LNCaP clone FGC (cell line): ENCODE measurements at places on chromosomes 6 and 20.
A peak's percentile ranks its signal among the peaks of the same experiment; 100 is the strongest.

- DNase-seq, result peak; percentile 26
These were observed 80.9 kb downstream of the DNAH8 start for GRCh38 chr6:38796006-38796405.

DNA sequence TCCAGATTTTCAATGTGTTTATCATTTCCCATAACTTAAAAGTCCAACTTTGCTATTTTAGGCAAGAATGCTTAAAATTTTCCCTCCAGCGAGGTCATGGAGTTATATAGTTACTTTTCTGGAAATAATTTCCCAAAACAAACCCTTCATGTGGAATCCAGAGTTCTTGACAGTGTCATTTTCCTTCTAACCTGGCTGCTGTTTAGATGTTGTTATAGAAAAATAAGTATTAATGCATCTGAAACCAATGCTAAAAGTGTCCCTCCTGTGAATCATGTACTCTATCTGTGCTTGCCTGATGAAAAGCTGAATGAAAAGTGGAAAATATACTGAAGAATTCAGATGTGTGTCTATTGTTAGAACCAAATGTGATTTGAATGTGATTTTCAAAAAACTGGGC lies 245.3 kb upstream of the HSF2 start:
- DNase-seq, result no peak

GRCh38 chr6:30781743-30782424 lies 37.5 kb upstream of the IER3 start:
- DNase-seq, result peak; percentile 87

GRCh38 chr20:2705931-2706645 lies 13.5 kb downstream of the EBF4 start:
- no peak for DNase-seq

DNA sequence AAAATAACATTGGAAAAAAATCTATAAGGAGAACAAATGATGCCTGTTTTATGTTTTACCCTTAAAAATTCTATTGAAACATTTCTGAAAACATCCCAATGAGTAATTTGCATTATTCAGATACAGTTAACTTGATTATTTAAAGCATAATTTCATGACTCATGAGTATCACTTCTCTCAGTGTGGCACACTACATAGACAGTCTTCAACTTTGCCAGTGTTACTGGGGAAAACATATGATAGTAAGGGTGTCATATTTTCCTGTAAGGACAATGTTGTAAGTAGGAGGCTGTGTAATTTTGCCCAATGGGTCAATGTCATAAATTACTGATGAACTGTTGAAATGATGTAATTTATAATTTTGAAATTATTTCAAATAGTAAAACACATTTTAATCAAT lies 125.5 kb downstream of the PHACTR1 start:
- DNase-seq, result no peak

DNA sequence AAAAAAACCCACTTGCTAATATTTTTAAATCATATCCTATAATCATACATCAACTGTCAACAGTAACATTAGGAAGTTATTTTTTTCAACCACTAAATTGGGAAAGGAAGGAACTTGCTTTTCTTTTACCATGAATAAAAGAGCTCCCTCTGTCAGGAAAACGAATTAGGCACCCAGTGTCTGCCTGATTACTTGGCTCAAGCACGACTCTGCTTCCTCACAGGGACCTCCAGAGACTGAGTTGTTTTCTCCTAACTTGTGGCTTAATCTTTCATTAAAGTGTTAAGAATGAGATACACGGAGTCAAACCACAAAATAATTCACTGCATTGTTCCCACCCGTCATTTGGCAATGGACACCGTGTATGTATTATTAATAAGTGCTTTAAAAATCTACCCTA lies 1405.1 kb upstream of the EYS start:
- no peak for DNase-seq
